ENCODE measurements at places on chromosomes 2 and 18.

- H3K4me3 ChIP-seq = no peak overlapping the region
- H3K27me3 ChIP-seq = no peaks in the 10 kb centered on the region
- H3K36me3 ChIP-seq = no peaks in the 10 kb centered on the region
- no peaks in the 10 kb centered on the region for H3K4me1 ChIP-seq
- peak; percentile 52 for DNase-seq
Observed at GRCh38 chr2:184554736-184555135, 43.6 kb upstream of the ZNF804A start.

- H3K27me3 ChIP-seq = no peaks in the 10 kb centered on the region
- no peak overlapping the region for H3K4me3 ChIP-seq
- peak; percentile 14 for DNase-seq
- H3K36me3 ChIP-seq = no peaks in the 10 kb centered on the region
- H3K27ac ChIP-seq = no peak overlapping the region
- no peaks in the 10 kb centered on the region for H3K4me1 ChIP-seq
Observed at GRCh38 chr18:67367540-67367939, 149.0 kb downstream of the DSEL start.

DNA sequence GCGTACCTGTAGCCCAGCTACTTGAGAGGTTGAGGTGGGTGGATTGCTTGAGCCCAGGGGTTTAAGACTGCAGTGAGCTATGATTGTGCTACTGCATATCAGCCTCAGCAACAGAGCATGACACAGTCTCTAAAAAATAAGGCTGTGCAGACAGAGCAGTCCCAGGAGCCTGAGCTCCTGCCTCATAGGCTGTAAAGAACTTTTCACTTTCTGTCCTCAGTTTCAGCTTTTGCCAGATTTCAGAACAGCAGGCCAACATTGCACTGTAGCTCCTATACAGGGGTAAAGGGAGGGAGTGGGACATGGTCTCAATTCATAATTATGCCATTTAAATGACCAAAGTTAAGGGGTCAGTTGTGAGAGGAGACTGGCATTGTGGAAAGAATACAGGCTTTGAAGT is 150.6 kb downstream of the GALNT1 start:
- H3K4me3 ChIP-seq = no peak overlapping the region
- no peak for DNase-seq
- no peak overlapping the region for H3K27ac ChIP-seq
- H3K27me3 ChIP-seq = no peaks in the 10 kb centered on the region
- H3K36me3 ChIP-seq = no peaks in the 10 kb centered on the region
- H3K4me1 ChIP-seq = no peaks in the 10 kb centered on the region

DNA sequence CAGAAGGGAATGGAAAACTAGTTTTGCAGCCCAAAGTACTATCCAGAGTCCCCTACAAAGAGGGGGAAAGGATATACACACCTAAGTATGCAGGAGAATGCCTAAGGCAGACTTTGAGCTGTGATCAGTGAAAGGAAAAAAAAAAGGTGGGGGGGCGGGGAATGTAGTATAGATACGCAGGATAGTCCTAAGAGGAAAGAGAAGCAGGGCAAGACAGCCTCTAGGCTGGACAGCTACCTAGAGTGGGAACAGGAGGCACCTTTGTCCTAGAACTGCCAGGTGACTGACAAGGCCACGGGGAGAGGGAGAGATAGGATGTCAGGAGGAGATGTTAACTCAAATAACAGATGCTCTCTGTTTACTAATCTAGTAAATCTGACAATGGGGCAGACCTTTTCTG is 6.0 kb downstream of the REEP1 start:
- H3K27ac ChIP-seq = no peak overlapping the region
- no peak overlapping the region for H3K4me3 ChIP-seq
- DNase-seq = no peak
- H3K27me3 ChIP-seq = peaks cover 23% of the 10 kb centered on the region
- H3K4me1 ChIP-seq = no peaks in the 10 kb centered on the region
- H3K36me3 ChIP-seq = no peaks in the 10 kb centered on the region

- H3K36me3 ChIP-seq = no peaks in the 10 kb centered on the region
- DNase-seq = peak; percentile 31
- no peak overlapping the region for H3K4me3 ChIP-seq
- H3K27me3 ChIP-seq = no peaks in the 10 kb centered on the region
- no peaks in the 10 kb centered on the region for H3K4me1 ChIP-seq
- H3K27ac ChIP-seq = no peak overlapping the region
Observed at GRCh38 chr18:44098551-44099098, 582.1 kb upstream of the SETBP1 start.

DNA sequence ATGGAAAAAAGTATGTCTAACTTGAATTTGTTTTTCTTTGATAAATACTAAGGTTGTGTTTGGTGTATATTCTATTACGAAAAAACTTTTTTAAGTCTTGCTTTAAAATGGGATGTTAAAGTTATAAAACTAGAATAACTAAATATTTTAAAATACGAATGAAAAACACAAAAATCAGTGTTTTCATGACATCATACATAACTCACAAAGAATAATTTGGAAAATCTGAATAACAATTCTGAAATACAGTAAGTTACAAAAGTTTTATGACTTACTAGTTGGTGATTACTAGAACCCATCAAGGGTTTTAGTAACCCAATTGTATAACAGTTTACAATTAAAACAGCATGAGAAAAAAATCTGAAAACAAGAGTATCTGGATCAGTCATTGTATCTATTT is 61.2 kb downstream of the PIGN start:
- no peaks in the 10 kb centered on the region for H3K27me3 ChIP-seq
- no peaks in the 10 kb centered on the region for H3K4me1 ChIP-seq
- DNase-seq = no peak
- H3K36me3 ChIP-seq = no peaks in the 10 kb centered on the region
- no peak overlapping the region for H3K4me3 ChIP-seq

GRCh38 chr2:29374823-29375222 is 259.6 kb downstream of the CLIP4 start:
- no peaks in the 10 kb centered on the region for H3K4me1 ChIP-seq
- H3K27ac ChIP-seq = no peak overlapping the region
- H3K27me3 ChIP-seq = peaks cover 7% of the 10 kb centered on the region
- DNase-seq = no peak
- H3K4me3 ChIP-seq = no peak overlapping the region

DNA sequence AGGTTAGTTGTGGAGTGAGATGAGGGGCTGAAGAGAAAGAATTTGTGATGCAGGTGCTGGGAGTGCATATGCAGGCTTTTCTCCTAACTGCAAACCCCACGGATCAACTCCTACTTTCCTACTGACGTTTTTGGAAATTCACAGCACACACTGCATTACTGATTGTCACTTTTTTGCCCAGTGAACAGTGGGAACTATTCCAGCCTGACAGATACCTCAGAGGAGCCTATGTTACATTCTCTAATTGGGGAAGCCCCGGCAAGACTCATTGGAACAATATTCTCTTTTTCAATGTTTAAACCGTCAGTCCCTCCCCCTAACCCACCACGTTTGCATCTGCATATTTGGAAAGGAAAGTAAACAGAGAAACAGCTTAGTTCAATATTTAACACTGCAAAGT is 126.2 kb downstream of the DPP4 start:
- no peaks in the 10 kb centered on the region for H3K27me3 ChIP-seq
- no peaks in the 10 kb centered on the region for H3K4me1 ChIP-seq
- no peak for DNase-seq
- no peak overlapping the region for H3K4me3 ChIP-seq
- H3K27ac ChIP-seq = no peak overlapping the region

GRCh38 chr2:41903474-41904135 is 144.2 kb upstream of the PKDCC start:
- H3K4me1 ChIP-seq = peaks cover 8% of the 10 kb centered on the region
- DNase-seq = peak; percentile 42
- no peaks in the 10 kb centered on the region for H3K36me3 ChIP-seq

DNA sequence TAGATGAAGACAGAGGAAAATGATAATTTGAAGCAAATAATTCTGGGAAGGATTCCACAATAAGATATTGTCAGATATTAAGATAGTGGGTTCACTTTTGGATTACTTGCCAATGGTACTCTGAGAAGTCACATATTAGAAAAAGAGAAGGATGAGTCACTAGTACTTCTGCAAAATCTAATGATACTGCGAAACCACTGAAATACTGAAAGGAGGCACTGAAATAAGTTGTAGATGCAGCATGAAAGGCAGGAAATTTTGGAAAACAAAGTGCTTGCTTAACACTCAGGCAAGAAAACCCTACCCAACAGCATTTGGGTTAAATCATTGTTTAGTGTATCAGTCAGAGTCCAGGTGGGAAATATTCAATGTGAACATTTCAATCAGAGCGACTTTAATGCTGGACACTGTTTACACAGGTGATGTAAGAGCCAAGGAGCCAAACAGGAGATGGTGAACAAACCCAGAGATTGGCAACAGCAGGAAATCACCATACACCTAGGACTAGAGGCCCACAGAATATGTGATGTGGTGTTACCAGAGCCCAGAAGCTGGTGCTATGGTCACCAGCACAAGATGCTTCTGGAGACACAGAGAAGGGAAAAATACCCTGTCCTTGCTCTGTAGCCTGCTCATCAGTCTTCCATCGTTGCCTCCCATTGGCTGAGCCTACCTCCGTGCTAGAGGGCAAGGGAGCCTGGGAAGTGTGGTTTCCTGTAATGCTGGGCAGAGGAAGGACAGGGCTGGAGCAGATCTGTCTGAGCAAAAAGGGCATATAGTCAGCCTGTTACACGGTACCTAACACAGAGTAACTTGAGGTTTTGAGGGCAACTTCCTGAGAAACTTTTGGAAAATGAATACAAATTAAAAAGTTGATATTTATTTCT is 204.7 kb upstream of the ITGA4 start:
- no peak for DNase-seq
- no peak overlapping the region for H3K4me3 ChIP-seq
- H3K4me1 ChIP-seq = no peaks in the 10 kb centered on the region
- H3K27ac ChIP-seq = no peak overlapping the region
- no peaks in the 10 kb centered on the region for H3K27me3 ChIP-seq

DNA sequence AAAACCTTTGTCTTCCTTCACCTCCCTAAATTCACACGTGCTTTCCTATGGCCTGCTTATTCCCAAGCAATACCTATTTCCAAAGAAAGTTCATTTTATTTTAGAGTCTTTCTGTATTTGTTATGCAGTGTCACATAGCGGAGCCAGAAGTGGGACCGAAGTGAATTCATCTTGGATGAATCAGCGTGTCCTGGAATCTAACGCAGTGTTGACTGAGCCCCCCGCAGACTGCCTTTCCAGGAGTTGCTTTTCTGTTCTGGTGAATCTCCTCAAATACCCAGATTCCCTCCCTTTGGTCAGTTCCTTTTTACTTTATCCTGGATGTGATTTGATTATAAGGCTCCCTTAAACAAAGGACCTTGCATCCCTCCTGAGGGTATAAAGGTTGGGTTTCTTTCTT is 10.8 kb downstream of the ALPP start:
- peaks cover 39% of the 10 kb centered on the region for H3K4me1 ChIP-seq
- no peaks in the 10 kb centered on the region for H3K36me3 ChIP-seq
- peak; percentile 44 for DNase-seq

DNA sequence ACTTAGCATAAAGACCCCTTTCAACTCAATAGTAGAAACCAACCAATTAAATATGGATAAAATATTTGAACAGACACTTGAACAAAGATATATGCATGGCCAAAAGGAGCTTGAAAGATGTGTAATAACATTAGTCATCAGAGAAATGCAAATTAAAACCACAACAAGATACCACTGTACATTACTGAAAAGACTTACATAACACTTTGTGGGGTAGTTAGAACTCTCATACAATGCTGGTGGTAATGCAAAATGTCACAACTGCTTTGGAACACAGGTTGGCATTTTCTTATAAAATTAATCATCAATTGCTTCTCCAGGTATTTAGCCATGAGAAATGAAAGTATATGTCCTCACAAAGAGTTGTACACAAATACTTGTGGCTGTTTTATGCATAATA is 60.7 kb downstream of the TTC27 start:
- peak; percentile 89 for DNase-seq
- no peaks in the 10 kb centered on the region for H3K27me3 ChIP-seq
- no peak overlapping the region for H3K27ac ChIP-seq
- no peak overlapping the region for H3K4me3 ChIP-seq
- no peaks in the 10 kb centered on the region for H3K36me3 ChIP-seq
- H3K4me1 ChIP-seq = peaks cover 5% of the 10 kb centered on the region

- H3K27me3 ChIP-seq = no peaks in the 10 kb centered on the region
- H3K27ac ChIP-seq = no peak overlapping the region
- H3K4me1 ChIP-seq = no peaks in the 10 kb centered on the region
- no peak for DNase-seq
Observed at GRCh38 chr2:231347081-231347480, 48.4 kb upstream of the B3GNT7 start.

- H3K27ac ChIP-seq = no peak overlapping the region
- DNase-seq = no peak
- no peaks in the 10 kb centered on the region for H3K4me1 ChIP-seq
- peaks cover 4% of the 10 kb centered on the region for H3K27me3 ChIP-seq
- no peaks in the 10 kb centered on the region for H3K36me3 ChIP-seq
Observed at GRCh38 chr18:11672198-11672597, 16.9 kb upstream of the GNAL start.

- H3K36me3 ChIP-seq = no peaks in the 10 kb centered on the region
- no peaks in the 10 kb centered on the region for H3K4me1 ChIP-seq
- H3K27me3 ChIP-seq = no peaks in the 10 kb centered on the region
- no peak overlapping the region for H3K27ac ChIP-seq
- H3K4me3 ChIP-seq = no peak overlapping the region
- DNase-seq = no peak
Observed at GRCh38 chr2:212088353-212088752, 450.2 kb downstream of the ERBB4 start.

- no peaks in the 10 kb centered on the region for H3K36me3 ChIP-seq
- peaks cover 36% of the 10 kb centered on the region for H3K27me3 ChIP-seq
- H3K4me3 ChIP-seq = peak overlapping the region; percentile 41
- H3K27ac ChIP-seq = peak overlapping the region; percentile 70
- DNase-seq = peak; percentile 78
- peaks cover 9% of the 10 kb centered on the region for H3K4me1 ChIP-seq
Observed at GRCh38 chr2:38076152-38076709, 280 bp upstream of the CYP1B1 start.

DNA sequence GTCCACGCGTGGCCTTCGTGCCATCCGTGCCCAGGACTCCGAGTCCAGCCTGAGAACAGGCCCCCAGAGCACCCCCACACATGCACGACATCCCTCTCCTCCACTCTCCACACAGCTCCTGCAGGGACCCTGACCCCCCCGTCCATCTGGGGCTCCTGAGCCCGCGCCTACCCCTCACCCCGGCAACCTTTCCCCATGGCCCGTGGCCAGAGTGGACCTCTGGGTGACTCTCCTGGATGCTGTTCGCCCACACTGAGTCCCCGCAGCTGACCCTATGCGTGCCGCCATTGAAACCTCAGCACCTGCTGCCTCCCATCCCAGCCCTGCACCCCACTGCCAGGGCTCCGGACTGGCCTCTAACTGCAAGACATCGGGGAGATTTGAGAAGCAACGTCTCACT is 132.0 kb upstream of the PXDN start:
- H3K4me1 ChIP-seq = no peaks in the 10 kb centered on the region
- no peak overlapping the region for H3K27ac ChIP-seq
- H3K4me3 ChIP-seq = no peak overlapping the region
- no peaks in the 10 kb centered on the region for H3K27me3 ChIP-seq

DNA sequence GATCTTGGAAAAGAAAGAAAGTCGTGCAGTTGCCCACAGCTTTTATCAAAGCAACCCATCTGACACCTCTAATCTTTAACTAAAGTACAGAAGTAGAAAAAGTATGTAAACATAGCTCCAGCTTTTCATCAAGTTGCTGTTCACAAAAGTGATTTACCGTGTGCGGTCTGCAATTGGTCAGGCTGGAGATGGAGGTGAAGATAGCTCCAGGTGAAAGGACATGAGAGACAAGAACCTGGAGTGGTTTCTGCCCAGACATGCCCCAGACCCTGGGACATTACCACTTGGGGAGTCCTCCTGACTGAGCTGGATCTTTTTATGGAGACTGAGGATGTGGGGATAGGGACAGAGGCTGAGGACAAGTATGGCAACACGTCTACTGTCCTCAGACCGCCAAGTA is 82.7 kb downstream of the LAMA1 start:
- no peaks in the 10 kb centered on the region for H3K36me3 ChIP-seq
- no peak for DNase-seq
- H3K4me1 ChIP-seq = peaks cover 4% of the 10 kb centered on the region
- H3K4me3 ChIP-seq = no peak overlapping the region

GRCh38 chr18:55687106-55687505 is 99.1 kb upstream of the TCF4 start:
- H3K36me3 ChIP-seq = no peaks in the 10 kb centered on the region
- no peak for DNase-seq

All from astrocyte (in vitro differentiated cells and primary cell).